OCI-M1 (cell line): ENCODE measurements at places on chromosomes 12 and 14.

GRCh38 chr12:121795034-121795968 lies 1.8 kb upstream of the RHOF start:
- DNase-seq = peak; percentile 91

GRCh38 chr14:95504135-95505029 lies 12.1 kb downstream of the SYNE3 start:
- no peak for DNase-seq

- no peak for DNase-seq
Measured at GRCh38 chr12:14699923-14700322, 3.5 kb upstream of the GUCY2C start.

GRCh38 chr12:114767084-114767760 lies 83.2 kb upstream of the TBX3 start:
- DNase-seq = no peak

- no peak for DNase-seq
Measured at GRCh38 chr12:109356577-109356976, 8.9 kb downstream of the MYO1H start.

DNA sequence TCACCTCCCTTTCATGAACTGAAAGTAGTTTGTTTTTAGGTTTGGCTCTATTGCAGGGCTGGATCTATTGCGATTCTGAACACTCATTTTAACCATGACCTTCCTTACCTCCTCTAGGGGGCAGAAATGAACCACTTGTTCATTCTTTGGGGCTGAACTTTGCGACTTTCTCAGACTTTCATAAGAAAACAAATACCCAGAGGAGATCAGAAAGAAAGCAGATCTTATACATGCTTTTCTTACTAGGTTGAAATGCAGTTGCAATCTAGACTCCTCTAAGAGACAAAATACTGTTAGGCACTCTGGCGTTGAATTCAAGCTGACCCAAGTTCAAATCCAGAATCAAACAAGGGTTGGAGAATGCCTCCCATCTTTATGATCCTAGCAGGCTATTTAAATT lies 32.6 kb upstream of the PLEKHG3 start:
- DNase-seq = peak; percentile 76

- no peak for DNase-seq
Measured at GRCh38 chr12:92085040-92085735, 60.5 kb downstream of the BTG1 start.

- DNase-seq = no peak
Measured at GRCh38 chr14:74956280-74957072, 1.1 kb upstream of the PGF start.

GRCh38 chr12:121087467-121088194 lies 45.0 kb upstream of the P2RX7 start:
- peak; percentile 37 for DNase-seq

GRCh38 chr14:79483477-79484388 lies 727.6 kb downstream of the DIO2 start:
- no peak for DNase-seq

GRCh38 chr12:74043343-74043742 lies 494.3 kb upstream of the ATXN7L3B start:
- DNase-seq = peak; percentile 26

DNA sequence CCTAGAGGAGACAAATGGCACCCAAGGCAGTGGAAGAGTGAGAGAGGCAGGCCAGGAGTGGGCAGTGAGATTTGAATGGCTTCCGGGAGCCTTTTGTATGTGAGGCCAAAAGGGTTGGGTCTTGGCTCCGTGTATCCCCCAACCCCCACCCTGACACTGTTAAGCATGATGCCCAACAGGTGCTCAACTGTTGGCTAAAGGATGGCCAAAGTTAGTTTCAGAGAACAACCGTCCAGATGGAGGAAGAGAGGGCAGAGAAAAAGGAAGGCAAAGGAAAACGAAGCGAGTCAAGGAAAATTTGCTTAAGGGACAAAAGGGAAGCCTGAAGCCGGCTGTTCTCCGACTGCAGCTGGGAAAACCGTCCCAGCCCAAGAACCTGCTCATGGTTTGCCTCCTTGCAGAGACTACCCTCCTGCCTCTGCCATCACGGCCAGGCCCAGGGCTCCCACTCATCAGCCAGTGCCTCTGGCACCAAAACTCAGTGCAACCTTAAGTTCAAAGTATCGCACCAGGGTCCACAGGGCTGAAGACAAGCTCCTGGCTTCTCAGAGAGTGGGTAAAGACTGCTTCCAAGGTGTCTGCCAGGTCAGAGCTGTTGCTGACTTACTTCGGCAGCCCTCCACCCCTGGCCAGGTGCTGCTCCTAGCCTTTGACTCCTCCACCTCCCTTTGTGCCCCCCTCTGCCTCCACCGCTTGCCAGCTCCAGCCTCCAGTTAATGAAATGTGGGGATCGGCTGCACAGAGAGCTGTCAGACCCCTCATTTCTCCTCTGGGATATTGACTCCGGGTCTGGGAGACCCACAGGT lies 4.2 kb upstream of the C1QL4 start:
- no peak for DNase-seq

DNA sequence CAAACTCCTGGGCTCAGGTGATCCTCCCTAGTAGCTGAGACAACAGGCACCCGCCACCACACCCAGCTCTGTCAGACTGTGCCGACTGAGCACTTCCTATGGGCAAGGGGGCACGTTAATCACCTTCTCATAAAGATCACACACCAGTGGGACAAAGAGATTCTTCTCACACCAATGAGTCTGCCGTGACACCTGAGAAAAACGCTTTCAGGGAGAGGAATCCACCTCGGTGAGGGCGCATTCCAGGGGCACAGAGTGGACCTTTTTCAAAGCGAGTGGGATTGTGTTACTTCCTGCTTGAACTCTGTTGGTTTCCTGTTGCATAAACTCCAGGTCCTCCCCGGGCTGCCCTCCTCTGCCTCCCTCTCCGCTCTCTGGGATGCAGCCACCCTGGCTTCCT lies 17.5 kb upstream of the SCARB1 start:
- no peak for DNase-seq

DNA sequence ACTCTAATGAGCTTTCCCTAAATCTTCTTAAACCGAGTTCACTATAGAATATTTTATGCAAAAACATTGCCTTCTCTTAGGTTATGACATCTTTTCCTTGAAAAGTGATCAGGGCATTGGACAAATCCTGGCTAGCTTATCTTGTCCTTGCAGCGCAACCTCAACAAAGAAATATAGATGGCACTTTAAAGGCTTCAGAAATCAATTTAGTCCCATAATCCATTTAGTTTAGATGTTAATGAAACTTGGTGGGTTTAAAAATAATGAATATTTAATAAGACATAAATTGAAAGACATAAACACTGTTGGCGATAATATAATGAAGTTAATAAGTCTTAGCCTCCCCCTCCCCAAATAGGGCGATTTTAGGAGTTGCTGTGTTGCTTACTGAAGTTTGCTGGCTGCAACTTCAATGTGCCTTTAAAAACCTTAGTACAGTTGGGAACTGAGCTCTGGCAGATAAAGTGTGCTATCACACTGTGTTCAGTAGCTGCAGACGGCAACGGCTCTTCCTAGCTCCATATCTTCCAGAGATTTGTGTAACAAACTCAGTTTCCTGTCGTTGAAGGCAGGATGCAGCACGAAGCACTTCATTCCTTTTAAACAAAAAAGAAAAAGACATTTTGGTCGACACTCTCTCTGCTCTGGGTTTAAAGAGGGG lies 19.5 kb downstream of the PLXNC1 start:
- DNase-seq = peak; percentile 81

DNA sequence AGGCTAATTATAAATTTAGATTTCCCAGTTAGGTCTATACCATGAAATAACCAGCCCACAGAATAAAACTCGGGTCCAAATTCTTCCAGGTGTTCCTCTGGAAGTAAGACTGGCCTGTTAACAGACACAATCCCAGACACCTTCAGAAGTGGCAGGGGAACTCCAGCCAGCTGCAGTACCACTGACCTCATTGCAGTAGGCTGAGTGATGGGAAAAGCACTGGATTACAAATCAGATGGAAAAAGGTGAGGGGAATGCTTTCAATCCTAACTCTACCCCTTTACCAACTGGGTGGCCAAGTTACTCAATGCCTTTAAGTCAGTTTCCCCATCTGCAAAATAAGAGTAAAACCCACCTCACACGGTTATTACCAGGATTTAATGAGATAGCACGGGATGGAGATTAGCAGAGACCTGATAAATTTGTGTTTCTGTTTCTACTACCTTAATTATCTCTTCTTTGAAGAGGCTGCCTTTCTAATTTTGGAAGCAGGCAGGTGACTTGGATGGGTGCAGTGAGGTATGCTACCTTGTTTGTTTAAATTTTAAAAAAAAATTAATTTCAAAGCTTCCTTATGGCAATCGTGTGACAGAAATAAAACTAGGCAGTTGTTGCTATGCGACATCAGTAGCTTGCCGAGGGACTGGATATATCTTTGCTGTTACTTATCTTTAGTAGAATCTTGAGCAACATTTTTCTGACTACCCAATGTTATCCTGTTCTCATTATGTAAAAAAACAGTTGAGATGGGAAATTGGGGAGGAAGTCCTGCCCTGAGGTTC lies 167.3 kb upstream of the GRIN2B start:
- DNase-seq = no peak

- DNase-seq = no peak
Measured at GRCh38 chr14:85198001-85198400, 331.9 kb upstream of the FLRT2 start.

GRCh38 chr14:105867961-105868599 lies 341.7 kb downstream of the TMEM121 start:
- no peak for DNase-seq

DNA sequence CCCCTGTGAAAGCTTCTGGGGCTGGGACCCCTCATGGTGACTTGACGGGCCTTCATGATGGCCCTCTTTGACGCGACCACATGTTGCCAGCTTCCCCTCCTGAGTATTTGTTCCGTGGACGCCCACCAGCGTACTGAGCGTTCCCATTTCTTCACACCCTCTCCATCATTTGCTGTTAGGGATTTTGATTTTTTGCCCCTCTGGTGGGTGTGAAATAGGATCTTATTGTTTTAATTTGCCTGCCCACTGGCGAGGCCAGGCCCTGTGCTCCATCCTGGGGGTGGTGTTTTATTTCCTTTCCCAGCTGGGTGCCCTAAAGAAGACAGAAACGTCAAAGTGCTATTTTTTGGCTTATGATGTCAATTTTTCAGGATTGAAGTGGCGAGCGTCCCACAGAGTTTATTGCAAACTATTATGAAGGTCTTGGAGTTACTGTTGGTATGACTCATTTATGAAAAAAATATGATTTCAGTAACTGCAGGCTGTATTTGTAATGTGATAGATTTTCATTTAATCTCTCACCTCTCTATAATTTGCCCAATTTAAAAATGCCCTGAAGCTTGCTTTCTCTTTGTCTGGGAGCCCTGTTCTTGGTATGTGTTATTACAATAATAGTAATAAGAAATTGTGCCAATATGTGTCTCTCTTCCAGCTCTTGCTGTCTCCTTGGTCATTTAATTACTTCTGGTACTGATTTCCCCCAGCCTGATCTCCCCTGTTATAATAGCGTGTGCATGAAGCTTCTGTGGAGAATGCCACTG lies 99.6 kb downstream of the SLC25A47 start:
- DNase-seq = no peak

GRCh38 chr12:40864891-40865290 lies 172.7 kb downstream of the CNTN1 start:
- DNase-seq = no peak

DNA sequence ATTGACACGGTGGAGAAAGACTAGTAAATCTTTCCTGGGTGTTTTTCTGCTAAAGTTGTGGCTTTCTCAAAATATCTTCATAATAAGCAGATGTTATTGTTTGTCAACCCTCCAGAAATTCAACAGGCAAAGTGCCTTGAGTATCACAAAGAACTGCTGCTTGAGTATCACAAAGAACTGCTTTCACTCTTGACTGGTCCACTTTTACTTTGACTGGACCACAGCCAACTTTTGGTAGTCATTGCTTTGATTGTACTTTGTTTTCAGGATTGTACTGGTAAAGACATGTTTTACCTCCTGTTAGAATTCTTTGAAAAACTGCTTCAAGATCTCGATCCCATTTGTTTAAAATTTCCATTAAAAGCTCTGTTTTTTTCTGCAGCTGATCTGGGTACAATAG lies 62.6 kb downstream of the PDZRN4 start:
- DNase-seq = peak; percentile 21

GRCh38 chr14:101405171-101405883 lies 156.0 kb upstream of the DIO3 start:
- DNase-seq = no peak

DNA sequence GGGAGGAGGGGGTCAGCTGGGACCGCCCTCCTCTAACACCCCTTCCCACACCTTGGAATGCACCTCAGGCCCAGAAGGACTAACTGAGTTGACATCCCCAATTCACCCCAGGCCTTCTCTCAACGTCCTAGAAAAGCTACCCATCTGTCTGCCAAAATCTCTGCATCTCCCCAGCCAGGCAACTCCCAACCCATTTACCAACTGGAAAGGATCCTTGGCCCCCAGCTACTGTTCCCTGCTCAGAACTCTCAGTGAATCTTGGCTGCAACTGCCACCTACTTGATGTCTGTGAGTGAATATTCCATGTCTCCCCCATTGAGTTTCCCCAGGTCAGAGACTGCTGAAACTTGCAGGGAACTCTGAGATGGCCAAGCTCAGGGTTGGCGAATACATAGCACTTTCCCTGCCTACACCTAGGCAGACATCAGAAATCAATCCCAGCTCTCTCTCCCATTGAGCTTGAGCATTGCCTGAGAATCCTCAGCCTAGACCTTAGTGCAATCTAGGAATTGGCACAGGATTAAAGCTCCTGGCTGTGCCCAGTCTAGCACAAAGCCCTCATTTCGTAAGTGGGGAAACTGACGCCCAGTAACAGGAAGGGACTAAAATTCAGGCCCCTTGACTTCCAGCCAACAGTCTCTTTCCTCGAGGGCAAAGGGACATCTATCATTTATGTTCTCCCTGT lies 71.9 kb upstream of the NCOR2 start:
- DNase-seq = no peak

DNA sequence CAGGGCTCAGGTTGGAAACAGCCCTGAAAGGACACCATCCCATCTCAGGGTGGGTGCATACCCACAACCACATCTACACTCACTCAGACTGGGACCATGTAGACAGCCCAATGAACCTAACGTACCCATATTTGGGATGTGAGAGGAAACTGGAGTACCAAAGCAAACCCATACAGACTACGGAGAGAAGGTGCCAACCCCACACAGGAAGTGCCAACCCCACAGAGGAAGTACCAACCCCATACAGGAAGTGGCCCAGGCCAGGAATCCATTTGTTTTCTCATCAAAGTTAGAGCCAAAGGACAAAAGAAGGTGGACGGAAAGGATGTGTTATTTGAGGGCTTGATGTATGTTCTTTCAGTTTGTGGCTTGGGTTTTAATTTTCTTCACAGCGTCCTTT lies 19.5 kb upstream of the SPIC start:
- DNase-seq = no peak

- DNase-seq = no peak
Measured at GRCh38 chr14:96176275-96176674, 28.4 kb upstream of the BDKRB2 start.

- DNase-seq = peak; percentile 65
Measured at GRCh38 chr12:45268672-45269411, 52.9 kb downstream of the ANO6 start.

DNA sequence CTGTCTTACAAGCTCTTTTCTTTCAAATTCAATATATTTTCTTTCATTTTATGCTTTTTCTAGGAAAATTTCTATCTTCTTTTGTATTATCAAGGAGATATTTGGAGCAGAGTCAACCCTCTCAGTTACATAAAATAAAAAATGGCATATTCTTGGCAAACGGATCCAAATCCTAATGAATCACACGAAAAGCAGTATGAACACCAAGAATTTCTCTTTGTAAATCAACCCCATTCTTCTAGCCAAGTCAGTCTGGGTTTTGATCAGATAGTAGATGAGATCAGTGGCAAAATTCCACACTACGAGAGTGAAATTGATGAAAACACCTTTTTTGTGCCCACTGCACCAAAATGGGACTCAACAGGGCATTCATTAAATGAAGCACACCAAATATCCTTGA lies 20.6 kb downstream of the PIK3C2G start:
- DNase-seq = no peak

GRCh38 chr14:67526676-67527459 lies 6.2 kb upstream of the PLEKHH1 start:
- DNase-seq = peak; percentile 55
